ENCODE measurements at places on chromosomes 12 and 14. TPM values are rescaled to one million over a fixed set of nuclear protein-coding genes. Genes with fewer than 3 reads are reported as not detected.

The RPL10L gene
- total RNA-seq = not detected

The CISTR gene
- not detected for total RNA-seq

The MNAT1 gene
- total RNA-seq = 93.0 TPM

The RNF212B gene
- total RNA-seq = not detected

The TSHR gene
- total RNA-seq = 0.92 TPM

The P2RX2 gene
- not detected for total RNA-seq

The ZCRB1 gene
- 30.7 TPM for total RNA-seq

The PRB3 gene
- total RNA-seq = not detected

The CLEC1A gene
- 0.69 TPM for total RNA-seq

The TAS2R46 gene
- total RNA-seq = 3.2 TPM

The KRT75 gene
- total RNA-seq = not detected
